ENCODE measurements at places on chromosomes 6 and 20. TPM values are rescaled to one million over a fixed set of nuclear protein-coding genes. Genes with fewer than 3 reads are reported as not detected.

RAMACL gene
- total RNA-seq, result 0.66 TPM

KCNK16 gene
- not detected for total RNA-seq

TCF21 gene
- not detected for total RNA-seq

BPIFB2 gene
- not detected for total RNA-seq

AGPAT4 gene
- 2.1 TPM for total RNA-seq

RGS17 gene
- 2.1 TPM for total RNA-seq

CCN6 gene
- 1.1 TPM for total RNA-seq

SLC22A3 gene
- not detected for total RNA-seq

NPBWR2 gene
- not detected for total RNA-seq

CCR6 gene
- total RNA-seq, result not detected

CPNE5 gene
- 0.26 TPM for total RNA-seq

ISM1 gene
- 0.08 TPM for total RNA-seq

TP53TG5 gene
- total RNA-seq, result 1.1 TPM

KCNG1 gene
- 183 TPM for total RNA-seq

KCNQ2 gene
- 0.45 TPM for total RNA-seq

TAAR1 gene
- not detected for total RNA-seq

POU5F1 gene
- 0.21 TPM for total RNA-seq

NTSR1 gene
- total RNA-seq, result 4.1 TPM

NOTCH4 gene
- 4.7 TPM for total RNA-seq

BNIP5 gene
- not detected for total RNA-seq

KIAA1755 gene
- total RNA-seq, result 4.4 TPM

ZSCAN23 gene
- total RNA-seq, result not detected

MUC21 gene
- total RNA-seq, result not detected

CNR1 gene
- total RNA-seq, result 4.6 TPM

All from A375 (cell line).